Stimulated activated CD4-positive, alpha-beta T cell treated with anti-CD3 and anti-CD28 coated beads, TNF-alpha, amount 100 ng/mL, for 4 hours (primary cell): ENCODE measurements at places on chromosomes 3 and 15.

DNA sequence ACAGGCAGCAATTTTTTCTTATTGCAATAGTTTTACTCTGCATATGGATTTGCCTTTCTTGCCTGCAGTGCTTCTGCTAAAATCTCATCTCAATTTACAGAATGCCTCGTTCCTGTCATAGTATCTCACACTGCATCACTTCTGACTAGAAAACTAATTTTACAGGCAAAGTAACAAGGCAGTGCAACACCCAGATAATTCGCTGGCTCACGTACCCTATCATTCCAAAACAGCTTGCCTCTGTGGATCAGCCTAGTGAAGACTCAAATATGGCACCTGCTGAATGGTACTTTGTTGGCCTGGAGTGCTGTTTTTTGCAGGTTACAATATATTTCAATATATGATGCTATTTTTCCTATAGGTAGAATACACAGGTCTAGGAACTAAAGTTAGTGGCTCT is 5.3 kb downstream of the EIF5A2 start:
- no peak for DNase-seq

GRCh38 chr3:88180398-88180999 is 30.7 kb downstream of the C3orf38 start:
- DNase-seq: no peak

DNA sequence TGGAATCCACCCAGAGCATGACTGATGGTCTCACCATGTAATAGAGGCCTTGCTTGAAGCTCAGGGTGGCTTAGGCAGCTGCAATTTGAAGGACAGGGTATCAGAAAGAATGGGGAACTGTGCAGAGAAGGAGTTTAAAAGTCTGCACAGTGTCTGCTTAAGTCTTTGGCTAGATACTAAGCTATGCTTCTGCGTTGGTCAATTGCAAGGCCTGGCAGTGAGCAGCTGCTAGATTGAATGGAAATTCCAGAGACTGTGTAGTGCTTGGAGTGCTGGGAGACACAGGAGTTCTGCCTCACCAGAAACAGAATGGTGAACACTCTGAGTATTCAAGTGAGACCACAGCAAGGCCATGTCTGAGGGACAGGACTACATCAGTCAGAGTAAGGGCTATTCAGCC is 17.3 kb upstream of the ATP10A start:
- DNase-seq: no peak

- no peak for DNase-seq
These were observed 275.1 kb downstream of the PDZRN3 start for GRCh38 chr3:73349657-73350056.

- no peak for DNase-seq
These were observed 181.3 kb upstream of the EOMES start for GRCh38 chr3:27903446-27903845.

DNA sequence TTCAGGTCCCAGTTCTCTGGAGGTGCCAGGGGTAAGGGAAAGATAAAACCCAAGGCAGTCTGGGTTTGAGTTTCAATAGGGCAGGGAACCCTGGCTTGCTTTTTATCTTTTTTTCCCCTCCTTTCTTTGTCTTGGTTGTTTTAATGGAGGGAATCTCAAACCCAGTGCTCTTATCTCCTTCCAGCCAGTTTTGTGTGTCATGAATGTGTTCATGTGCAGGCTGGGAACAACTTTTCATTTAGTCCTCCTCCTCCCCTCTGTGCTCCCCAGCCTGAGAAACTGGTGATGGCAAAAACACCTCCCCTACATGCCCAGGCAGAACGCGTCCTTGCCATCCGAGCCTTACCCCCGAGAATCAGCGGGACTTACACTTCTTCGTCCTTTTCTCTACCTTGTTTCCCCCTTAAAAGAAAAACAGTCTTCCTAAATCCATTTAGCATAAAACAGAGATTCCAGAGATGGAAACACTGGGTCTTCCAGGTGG is 10.9 kb downstream of the SEMA3G start:
- DNase-seq: no peak

- no peak for DNase-seq
These were observed 40.3 kb downstream of the CHST14 start for GRCh38 chr15:40511093-40511471.

DNA sequence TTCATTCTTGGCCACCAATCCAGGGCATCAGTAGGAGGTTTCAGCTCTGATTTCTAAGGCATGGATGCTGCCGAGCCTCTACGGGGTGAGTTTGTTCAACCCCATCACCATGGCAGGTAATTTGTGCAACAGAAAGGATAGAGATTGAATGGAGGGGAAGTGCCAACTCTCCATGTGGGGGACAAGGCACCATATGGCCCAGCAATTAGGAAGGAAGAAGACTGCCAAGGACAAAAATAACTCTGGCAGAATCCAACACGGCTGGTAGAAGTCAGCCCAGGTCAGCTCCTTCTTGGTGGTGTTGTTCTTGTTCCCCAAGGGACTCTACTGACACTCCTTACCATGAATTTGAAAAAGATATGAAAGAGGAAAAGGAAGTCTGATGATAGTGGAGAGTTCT is 503.9 kb downstream of the MAGI1 start:
- no peak for DNase-seq

DNA sequence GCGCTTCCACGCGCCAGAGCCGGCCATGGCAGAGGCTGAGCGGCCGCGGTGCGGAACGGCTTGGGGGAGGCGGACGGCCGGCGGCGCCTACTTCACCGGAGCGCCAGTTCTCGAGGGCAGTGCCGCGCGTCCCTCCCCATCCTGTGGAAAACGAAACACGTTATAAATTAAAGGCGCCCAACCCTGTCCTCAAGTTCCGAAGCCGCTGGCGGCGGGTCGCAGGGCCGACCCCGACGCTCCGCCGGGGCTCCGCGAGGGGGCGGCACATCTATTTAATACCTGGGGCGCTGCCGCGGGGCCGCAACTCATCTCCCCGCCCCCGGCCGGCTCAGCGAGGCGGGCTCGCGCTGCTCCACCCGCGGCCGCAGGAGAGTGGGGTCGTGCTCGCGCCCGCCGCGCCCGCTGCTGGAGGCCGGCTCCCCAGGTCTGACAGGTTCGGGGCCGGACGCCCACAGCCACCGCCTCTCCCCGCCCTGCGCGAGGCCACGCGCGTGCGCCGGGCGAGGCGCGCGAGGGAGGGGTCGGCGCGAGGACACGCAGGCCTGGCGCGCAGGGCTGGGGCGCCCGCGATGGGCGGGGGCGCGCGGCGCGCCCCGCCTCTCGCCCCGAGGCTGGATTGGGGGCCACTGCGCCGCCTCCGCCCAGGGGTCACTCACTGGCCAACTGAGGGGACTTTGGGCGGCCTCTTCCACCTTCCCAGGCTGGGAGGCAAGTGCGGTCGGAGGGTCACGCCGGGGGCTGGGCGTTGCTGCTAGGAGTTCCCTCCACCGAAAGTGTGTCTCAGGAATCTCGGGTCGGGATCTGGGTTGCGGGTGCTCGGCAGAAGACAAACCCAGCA is at the start of gene SLC30A4:
Gene SLC30A4 (minus strand): TSS at position 428 of the 838 bp plus-strand sequence. CDS start 401 bp downstream, at position 27.
- DNase-seq: peak; percentile 52

- DNase-seq: no peak
These were observed 874 bp upstream of the ERC2 start for GRCh38 chr3:56469141-56469540.

- no peak for DNase-seq
These were observed 734.0 kb upstream of the NR2F2 start for GRCh38 chr15:95596496-95596895.

DNA sequence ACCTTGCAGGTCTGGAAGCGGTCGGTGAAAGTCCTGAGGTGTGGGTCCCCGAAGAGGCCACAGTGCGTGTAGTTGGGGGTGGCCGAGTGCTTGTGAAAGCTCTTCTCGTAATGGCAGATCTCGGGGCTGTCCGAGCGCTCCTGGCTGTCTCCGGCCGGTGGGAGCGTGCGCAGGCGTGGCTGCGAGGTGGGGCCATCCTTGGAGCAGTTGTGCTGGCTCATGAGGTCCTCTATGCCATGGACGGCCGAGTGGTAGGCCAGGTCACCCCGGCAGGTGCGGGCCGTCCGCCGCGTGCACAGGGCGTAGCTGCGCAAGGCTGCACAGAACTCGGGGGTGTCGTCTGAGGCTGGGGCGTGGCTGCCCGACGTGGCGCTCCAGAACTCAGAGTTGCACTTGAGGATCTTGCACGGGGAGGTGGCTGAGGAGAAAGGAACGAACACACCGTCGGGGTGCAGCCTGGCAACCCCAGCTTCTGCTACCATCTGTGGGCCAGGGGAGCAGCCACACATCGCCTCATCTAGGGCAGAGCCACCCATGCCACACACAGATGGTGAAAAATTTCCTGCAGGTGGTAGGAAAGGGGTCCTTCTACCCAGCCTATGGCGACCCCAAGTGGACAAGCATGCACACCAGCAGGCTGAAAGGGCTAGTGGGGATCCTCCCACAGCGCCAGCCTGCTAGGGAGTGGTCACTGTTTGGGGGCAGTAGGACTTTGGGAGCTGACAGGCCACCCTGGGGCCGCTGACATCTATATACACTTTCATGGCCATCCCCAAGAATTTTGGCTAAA is 36.7 kb downstream of the RGMA start:
- DNase-seq: no peak

DNA sequence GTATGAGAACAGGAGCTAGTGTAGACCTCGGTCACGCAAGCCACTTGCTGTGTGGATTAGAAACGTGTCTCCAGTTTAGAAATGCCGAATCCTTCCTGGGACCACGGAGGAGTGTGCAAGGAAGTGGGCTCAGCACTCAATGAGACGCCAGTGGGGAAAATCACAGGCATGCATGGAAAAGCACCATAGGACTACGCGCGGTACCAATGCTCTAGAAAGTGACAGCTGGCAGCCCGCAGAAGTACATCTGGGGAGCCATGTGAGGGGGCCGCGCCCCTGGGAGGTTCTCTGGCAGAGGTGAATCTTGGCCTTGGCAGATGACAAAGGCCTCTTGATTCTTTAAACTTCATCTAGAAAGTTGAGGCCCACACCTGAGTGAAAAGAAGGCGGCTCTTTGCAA is 99.3 kb downstream of the LRRK1 start:
- no peak for DNase-seq

- DNase-seq: no peak
These were observed 17.8 kb downstream of the LRIG1 start for GRCh38 chr3:66483006-66483405.

DNA sequence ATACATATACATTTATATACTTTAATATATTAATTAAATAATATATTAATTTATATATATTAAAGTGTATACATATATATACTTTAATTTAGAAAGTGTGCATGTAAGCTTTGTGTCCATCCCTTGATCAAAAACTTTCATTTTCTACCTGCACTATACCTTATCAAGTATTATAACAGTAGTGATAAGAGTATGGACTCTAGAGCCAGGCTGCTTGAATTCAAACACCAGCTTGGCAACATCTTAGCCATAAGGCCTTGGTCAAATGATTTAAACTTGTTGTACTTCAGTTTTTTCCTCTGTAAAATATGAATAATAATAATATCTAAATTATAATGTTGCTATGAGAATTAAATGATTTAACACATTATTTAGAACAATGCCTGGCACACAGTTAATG is 327.6 kb upstream of the NECTIN3 start:
- DNase-seq: no peak

GRCh38 chr3:165526367-165526766 is 310.9 kb downstream of the BCHE start:
- DNase-seq: no peak

DNA sequence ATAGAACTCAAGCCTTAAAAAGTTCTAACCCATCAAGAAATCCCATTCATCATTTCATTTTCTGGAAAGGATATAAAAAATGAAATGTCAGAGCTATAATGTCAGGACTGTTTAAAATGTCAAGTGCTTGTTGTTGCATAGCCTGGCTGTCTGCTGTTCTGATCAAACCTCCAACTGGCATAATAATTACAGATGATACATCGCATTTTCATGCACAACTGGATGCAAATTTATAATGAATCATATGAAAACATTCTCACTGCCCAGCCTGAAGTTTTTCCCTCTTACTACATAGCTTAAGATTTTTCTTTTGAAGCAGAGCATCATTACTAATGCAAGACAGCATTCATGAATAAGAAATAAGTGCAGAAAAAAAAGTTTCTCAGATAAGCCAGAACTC is 46.5 kb downstream of the GUCA1C start:
- DNase-seq: no peak

DNA sequence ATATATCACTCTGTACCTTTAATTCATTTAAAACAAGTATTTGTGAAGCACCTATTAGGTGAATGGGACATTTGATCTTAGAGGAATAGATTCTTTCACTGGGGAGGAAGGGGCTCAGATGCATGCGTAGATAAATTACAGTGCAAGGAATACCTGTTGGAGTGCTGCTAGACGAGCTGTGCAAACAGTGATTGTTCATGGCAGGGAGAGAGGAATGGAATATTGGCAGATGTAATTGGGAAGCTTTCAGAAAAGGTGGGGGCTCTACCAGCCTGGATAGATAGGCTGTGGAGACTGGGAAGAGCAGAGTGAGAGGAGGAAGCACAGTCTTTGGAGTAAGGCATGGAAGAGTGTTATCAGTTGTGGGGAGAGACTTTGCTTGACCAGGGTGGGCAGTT is 116.8 kb downstream of the AKAP13 start:
- no peak for DNase-seq

DNA sequence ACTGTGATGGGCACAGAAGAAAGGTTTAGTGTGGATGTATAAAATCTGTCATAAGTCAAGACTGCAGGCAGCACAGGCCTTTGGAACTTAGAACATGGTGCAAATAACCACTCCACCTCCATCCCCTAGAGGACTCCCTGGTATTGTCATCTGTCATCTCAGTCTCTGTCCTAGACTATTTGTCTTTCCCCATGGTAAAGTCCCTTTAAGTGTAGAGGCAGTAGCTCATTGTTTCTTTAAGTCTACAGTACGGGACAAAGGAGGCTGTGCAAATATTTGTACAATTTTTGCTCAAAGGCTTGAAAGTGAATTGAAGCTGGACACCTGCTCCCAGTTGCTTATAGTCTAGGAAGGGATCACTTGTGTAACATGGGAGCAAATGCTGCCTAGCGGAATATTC is 3.2 kb upstream of the PXYLP1 start:
- no peak for DNase-seq

DNA sequence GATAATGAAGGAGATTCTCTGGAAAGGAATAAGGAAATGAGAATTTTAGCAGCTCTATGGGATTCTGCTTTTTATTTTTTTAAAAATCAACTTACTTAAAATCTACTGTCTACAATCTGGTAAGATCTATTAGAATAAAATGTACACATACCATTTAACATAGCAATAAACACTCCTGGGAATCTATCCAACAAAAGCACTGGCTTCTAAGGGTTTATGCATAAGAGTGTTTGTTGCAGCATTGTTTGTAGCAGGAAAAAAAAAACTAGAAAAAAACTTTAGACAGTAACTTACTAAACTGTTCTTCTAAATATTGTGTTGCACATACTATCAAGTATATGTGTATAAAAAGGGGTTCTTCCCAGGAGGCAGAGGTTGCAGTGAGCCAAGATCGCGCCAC is 15.7 kb upstream of the RBP1 start:
- no peak for DNase-seq

DNA sequence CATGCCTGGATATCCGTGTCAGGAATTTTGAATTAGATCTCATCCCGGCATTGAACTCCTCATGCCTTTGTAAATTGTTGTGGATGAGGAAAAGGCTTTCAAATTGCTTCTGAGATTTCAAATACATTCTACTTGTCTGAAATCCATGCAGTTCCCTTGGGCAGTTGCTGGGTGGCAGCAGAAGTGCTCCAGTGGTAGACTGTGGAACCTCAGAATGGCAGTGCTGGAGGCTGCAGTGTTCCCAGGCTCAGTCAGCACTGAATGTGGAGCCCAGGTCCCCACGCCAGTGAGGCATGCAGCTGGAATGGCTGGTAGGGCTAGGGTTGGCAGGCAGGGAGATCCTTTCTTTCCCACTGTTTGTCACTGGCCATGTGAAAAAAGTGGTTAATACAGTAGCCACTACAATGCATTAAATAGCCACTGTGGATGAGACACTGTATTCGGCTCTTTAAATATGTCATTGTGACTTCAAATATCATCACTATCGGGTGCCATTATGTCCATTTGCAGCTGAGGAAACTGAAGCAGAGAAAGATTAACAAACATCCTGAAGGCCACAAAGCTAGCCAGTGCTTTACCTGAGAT is 98.6 kb downstream of the TPRG1 start:
- DNase-seq: no peak
